ENCODE measurements at places on chromosomes 5 and 9. TPM values are rescaled to one million over a fixed set of nuclear protein-coding genes. Genes with fewer than 3 reads are reported as not detected.
A peak's percentile ranks its signal among the peaks of the same experiment; 100 is the strongest.

GRCh38 chr9:109477258-109478050, 20.7 kb downstream of the PTPN3 start:
- DNase-seq: no peak

GRCh38 chr5:104297076-104297475, 734.5 kb upstream of the NUDT12 start:
- no peak for DNase-seq

GRCh38 chr5:79297661-79298060, 61.7 kb downstream of the JMY start:
- DNase-seq: no peak

GRCh38 chr9:70395652-70396051, 18.8 kb downstream of the KLF9 start:
- DNase-seq: no peak

- no peak for DNase-seq
These were observed 362.4 kb upstream of the ACTBL2 start for GRCh38 chr5:57845025-57845424.

Gene ST8SIA4
- 56.9 TPM for total RNA-seq

Gene PHF2
- 22.4 TPM for total RNA-seq

DNA sequence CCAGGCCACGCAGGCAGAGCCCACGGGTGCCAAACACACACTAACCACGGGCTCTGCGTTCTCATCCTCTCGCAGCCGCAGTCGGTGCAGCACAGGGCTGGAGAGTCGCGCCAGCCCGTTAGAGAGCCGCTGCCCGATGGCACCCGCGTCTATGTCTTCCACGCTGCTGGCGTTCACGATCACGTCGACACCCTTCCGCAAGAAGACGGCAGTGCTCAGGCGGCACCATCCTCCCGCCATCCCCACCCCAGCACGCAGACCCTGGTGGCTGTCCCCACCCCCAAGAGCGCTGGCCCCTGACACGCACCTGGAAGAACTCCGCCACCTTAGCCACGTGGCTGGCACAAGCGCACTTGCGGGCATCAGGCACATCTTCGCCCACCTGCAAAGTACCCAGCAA, 6.0 kb downstream of the DBN1 start:
- no peak for DNase-seq

Gene STING1
- total RNA-seq: 107 TPM

Gene ZDHHC11B
- total RNA-seq: 0.40 TPM

- no peak for DNase-seq
These were observed 97.2 kb downstream of the PCSK1 start for GRCh38 chr5:96335873-96336272.

- DNase-seq: no peak
These were observed 130.1 kb upstream of the SLC44A1 start for GRCh38 chr9:105114318-105114717.

DNA sequence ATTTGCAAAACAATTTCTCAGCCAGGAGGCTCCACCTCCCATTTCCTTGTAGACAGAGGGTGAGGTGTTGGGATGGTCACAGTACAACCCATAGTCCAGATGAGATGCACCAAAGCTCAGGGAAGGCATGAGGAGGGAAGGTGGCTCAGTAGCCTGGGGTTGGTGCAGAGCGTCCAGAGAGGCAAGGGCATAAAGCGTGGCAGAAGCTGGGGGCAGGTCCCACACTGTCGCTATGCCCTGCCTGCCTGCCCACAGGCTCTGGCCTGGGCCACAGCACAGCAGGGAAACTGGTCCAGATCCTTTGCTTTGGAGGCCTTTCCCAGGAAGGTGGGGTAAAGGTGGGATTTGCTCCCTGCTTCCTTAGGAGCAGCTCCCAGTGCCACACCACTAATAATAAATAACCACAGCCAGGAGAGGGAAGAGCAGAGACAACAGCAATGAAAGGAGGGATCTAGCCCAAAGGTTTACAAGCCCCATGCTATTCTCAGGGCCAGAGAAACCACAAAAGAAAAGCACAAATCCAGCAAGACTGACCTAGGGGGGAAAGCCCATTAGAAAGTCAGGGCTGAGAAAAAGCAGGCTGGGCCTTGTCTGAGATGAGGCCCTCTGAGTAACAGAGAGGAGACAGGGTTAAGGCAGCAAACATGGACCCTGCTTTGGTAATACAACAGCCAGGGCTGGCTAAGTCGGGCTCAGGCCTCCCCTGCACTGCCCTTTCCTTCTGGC, 27.2 kb downstream of the PCDHGC5 start:
- no peak for DNase-seq

Gene DCTN3
- total RNA-seq: 83.3 TPM

Gene EPB41L4A
- 0.04 TPM for total RNA-seq

Gene SOHLH1
- total RNA-seq: not detected

DNA sequence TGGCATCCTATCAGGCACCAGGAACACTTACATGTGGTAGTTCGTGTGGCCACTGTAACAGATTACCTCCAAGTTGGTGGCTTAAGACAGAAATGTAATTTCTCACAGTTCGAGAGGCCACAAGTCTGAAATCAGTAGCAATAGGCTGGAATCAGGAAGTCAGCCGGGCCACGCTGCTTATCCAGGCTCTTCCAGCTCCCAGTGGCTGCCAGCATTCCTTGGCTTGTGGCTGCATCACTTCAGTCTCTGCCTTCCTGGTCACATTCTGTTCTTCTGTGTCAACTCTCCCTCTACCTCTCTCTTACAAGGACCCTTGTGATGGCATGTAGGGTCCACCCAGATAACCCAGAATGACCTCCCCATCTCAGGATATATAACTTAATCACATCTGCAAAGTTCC, 78.7 kb upstream of the MSX2 start:
- DNase-seq: no peak

Gene TEX48
- total RNA-seq: 0.86 TPM

- no peak for DNase-seq
These were observed 126.8 kb downstream of the TRPM3 start for GRCh38 chr9:70994582-70994981.

DNA sequence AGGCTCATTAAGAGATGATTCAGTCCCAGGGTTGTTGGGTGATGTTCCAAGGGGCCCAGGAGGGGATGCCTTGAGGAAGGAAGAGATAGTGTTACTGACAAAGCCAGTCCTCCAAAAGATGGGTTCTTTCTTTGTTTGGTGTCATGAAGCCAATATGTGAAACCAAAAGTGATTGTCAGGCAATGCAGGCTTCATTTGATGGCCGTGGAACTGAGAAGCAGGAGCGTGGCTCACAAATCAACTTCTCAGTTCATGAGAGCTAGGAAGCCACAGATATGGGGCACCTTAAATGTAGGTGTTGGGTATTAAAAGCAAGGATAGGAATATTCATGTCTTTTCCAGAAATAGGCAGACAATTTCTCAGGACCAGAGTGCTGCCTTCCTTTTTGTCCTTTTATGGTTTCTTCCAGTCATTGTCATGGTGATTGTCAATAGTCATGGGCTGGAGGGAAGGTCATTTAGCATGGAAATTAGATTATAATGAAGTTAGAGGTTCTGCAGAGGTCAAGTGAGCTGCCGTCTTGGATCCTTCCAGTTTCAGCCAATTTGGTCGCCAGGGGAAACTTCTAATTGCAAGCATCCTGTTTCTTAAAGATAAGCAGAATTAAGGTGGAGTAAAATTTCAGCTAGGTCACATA, 393.0 kb downstream of the NTRK2 start:
- DNase-seq: no peak

GRCh38 chr9:108983885-108984284, 29.4 kb downstream of the CTNNAL1 start:
- no peak for DNase-seq

Gene SGTB
- 12.2 TPM for total RNA-seq

GRCh38 chr9:105309531-105309931, 65.1 kb downstream of the SLC44A1 start:
- DNase-seq: no peak

Gene OCLN
- 0.58 TPM for total RNA-seq

- no peak for DNase-seq
These were observed 41.1 kb upstream of the PLEKHG4B start for GRCh38 chr5:50724-51499.

- no peak for DNase-seq
These were observed 841.9 kb upstream of the ACO1 start for GRCh38 chr9:31542384-31543055.

- no peak for DNase-seq
These were observed 11.1 kb downstream of the GPR21 start for GRCh38 chr9:123044586-123044985.

DNA sequence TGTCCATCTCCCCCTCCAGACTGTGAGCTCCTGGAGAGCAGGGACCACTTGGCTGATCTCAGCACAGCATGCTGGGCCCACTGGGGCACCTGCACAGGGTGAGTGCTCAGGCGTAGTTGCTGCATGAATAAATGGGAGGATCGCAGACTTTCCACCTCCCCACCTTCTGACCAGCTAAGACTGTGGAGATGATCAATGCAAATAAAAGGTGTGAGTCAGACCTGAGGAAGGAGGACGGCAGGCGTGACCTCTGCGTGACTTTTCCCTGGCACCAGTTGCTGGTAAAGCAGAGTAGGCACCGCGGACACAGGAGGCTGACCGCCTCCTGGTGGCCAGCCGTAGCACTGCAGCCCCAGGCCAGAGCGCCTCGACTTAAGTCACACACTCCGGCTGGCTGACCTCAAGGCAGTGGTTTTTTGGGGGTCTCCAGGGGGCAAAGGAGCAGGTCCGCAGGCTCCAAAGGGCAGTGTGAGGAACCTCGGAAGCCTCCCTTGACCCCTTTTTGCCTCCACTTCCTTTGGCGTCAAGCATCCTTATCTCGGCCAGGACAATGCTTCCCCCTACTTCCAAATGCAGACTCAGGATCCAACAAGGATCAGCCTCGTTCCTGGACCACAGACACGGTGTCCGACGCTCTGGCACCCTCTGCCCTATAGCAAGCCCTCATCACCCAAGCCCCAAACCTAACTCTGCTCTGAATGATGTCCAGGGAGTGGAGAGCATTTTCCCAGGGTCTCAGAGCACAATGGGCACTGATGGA, 12.7 kb upstream of the TDRD7 start:
- DNase-seq: peak; percentile 53

DNA sequence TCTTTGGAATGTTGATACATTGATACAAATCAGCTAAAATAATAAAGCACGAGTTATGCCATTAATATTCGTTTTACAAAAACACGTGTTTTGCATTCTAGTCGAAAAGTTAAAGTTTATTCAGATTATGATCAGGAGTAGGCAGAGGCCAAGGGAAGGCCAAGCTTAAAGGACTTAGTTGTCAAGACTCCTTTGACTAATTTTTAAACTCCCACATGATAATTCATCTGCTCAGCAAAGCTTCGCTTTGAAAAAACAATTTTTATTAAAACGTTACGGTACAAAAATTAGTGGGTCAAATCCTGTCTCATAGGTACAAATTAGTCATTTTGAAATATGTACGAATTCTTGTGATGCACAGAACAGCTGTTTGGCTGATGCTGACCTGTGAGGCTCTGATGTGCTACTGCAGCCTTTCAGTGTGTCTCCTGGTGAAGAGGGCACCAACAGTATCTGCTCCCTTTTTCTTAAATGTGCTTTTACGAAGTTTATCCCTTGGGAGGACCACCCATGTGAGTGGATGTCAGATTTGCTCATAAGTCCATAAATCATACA, 23.0 kb upstream of the NR3C1 start:
- DNase-seq: no peak

GRCh38 chr9:134223091-134223490, 58.7 kb upstream of the RNU6ATAC start:
- no peak for DNase-seq

DNA sequence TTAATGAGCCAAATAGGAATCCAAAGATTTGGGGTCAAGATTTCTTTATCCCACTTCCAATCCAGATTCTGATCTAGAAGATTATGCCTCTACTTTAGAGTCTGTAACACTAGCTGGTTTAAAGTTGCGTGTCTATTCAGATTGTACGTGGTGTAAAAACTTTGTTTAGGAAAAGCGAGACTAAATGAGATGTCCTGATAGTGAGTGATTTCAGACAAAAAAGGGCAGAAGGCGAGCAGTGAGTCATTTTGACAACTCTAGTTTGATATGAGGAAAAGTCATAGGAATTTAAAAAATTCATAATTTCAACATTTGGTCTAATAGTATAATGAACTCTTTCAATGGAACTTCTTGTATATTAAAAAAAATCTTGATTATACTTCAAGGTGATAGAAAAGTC, 119.6 kb upstream of the KLF9 start:
- no peak for DNase-seq

DNA sequence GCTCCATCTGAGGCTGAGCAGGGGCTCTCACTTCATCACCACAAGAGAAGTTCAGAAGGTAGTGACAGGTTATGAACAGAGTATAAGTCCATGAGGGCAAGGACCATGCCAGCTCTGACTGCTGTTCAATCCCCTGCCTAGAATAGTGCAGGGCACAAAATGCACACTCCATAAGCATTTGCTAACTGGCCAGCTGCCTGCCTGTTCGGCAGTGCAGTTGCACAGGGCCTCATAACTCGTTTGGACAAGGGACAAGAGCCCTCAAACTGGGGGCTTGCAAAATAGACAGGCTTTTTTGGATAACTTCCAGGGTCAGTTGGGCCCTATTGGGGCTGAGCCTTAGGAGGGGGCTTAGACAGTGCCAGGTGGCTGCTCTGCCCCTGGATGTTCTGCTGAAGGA, 21.1 kb downstream of the SPARC start:
- no peak for DNase-seq

- no peak for DNase-seq
These were observed 15.2 kb downstream of the RNF180 start for GRCh38 chr5:64180661-64181343.

Gene SLC4A9
- not detected for total RNA-seq

DNA sequence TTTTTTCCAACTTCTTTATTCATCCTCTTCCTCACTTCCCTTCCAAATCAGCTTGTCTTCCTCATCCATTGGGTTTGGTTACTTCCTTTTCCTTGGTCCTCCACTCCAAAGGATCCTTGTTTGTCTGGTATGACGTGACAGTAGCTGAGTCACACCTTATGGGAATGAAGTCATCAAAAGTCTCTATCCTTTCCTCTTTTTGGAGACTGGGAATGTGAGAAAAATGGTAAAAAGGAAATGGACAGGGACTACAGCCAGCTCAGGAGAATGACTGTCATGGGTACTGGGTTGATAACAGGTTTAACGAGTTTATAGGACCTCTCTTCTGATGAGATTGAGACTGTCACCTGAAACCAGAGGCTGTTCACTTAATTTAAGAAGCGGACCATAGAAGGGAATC, 76.2 kb upstream of the MYO10 start:
- no peak for DNase-seq

GRCh38 chr5:150224483-150225027, 34.7 kb downstream of the SLC6A7 start:
- no peak for DNase-seq

GRCh38 chr9:22119522-22120158, 110.5 kb upstream of the CDKN2B start:
- DNase-seq: peak; percentile 1

GRCh38 chr5:176436656-176437055, 11.5 kb upstream of the FAF2 start:
- DNase-seq: no peak

DNA sequence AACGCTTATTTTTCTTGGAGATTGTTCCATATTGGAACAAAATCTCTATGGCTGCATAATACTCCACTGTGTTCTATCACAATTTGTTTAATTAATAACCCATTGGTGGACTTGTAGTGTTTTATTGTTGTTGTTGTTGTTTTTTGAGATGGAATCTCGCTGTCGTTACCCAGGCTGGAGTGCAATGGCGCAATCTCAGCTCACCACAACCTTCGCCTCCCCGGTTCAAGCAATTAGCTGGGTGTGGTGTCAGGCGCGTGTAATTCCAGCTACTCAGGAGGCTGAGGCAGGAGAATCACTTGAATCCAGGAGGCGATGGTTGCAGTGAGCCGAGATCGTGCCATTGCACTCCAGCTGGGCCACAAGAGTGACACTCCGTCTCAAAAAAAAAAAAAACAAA, 38.7 kb downstream of the SPRY4 start:
- DNase-seq: peak; percentile 8

Gene IFNA13
- total RNA-seq: not detected

Measured in CD8-positive, alpha-beta memory T cell (primary cell).